Epithelial cell of alveolus of lung (primary cell): ENCODE measurements at places on chromosomes 12 and 14. TPM values are rescaled to one million over a fixed set of nuclear protein-coding genes. Genes with fewer than 3 reads are reported as not detected.

The FAM90A1 gene
- total RNA-seq, result 0.13 and 0.80 TPM in 2 replicates

The AMDHD1 gene
- total RNA-seq, result 0.08 and 0.13 TPM in 2 replicates

The KLRC2 gene
- not detected in 2 replicates for total RNA-seq

The KRT7 gene
- total RNA-seq, result 5.2 and 235 TPM in 2 replicates

The MYG1 gene
- 69.1 and 89.9 TPM in 2 replicates for total RNA-seq

The NOXRED1 gene
- total RNA-seq, result not detected in 2 replicates

The SLCO1B1 gene
- not detected in 2 replicates for total RNA-seq

The GPRC5D gene
- total RNA-seq, result not detected in 2 replicates

The SLC25A21 gene
- total RNA-seq, result 1.0 TPM in 1 of 2 replicates, not detected in the other

The CIROP gene
- 0.88 TPM in 1 of 2 replicates, not detected in the other for total RNA-seq

The VRTN gene
- not detected in 2 replicates for total RNA-seq

The PAPOLA gene
- 65.8 and 87.9 TPM in 2 replicates for total RNA-seq

The KRT73 gene
- total RNA-seq, result not detected in 2 replicates

The KRT78 gene
- not detected in 2 replicates for total RNA-seq

The SLC6A13 gene
- 2.0 TPM in 1 of 2 replicates, not detected in the other for total RNA-seq

The RFX4 gene
- total RNA-seq, result not detected in 2 replicates

The LRFN5 gene
- total RNA-seq, result 4.9 and 14.7 TPM in 2 replicates

The RERG gene
- total RNA-seq, result 0.26 and 2.0 TPM in 2 replicates

The TAS2R46 gene
- total RNA-seq, result 2.8 TPM in 1 of 2 replicates, not detected in the other

The JAG2 gene
- total RNA-seq, result 0.48 and 0.78 TPM in 2 replicates

The PTPN21 gene
- 5.2 and 5.7 TPM in 2 replicates for total RNA-seq

The IL22 gene
- not detected in 2 replicates for total RNA-seq

The C12orf54 gene
- 2.2 TPM in 1 of 2 replicates, not detected in the other for total RNA-seq

The BMP4 gene
- total RNA-seq, result 14.6 and 117 TPM in 2 replicates

The FGF23 gene
- not detected in 2 replicates for total RNA-seq

The KERA gene
- total RNA-seq, result not detected in 2 replicates

The PHC1 gene
- total RNA-seq, result 21.6 and 37.6 TPM in 2 replicates

The HPD gene
- 0.52 and 1.5 TPM in 2 replicates for total RNA-seq

The RNASE4 gene
- total RNA-seq, result 18.6 and 27.5 TPM in 2 replicates

The NFATC4 gene
- total RNA-seq, result 36.1 and 111 TPM in 2 replicates

The TESPA1 gene
- total RNA-seq, result not detected in 2 replicates

The GPR33 gene
- total RNA-seq, result not detected in 2 replicates

The GNB3 gene
- 0.39 and 0.48 TPM in 2 replicates for total RNA-seq

The GXYLT1 gene
- total RNA-seq, result 9.6 and 11.3 TPM in 2 replicates

The SAMD15 gene
- total RNA-seq, result 0.39 and 0.48 TPM in 2 replicates
